Astrocyte of the spinal cord (primary cell): ENCODE measurements at places on chromosomes 3 and 15.
A peak's percentile ranks its signal among the peaks of the same experiment; 100 is the strongest.

GRCh38 chr15:76994971-76995945 is at the start of gene PSTPIP1:
PSTPIP1 (plus strand) TSS chr15:76995126; CDS start chr15:76995574, 448 bp downstream.
- DNase-seq: no peak

DNA sequence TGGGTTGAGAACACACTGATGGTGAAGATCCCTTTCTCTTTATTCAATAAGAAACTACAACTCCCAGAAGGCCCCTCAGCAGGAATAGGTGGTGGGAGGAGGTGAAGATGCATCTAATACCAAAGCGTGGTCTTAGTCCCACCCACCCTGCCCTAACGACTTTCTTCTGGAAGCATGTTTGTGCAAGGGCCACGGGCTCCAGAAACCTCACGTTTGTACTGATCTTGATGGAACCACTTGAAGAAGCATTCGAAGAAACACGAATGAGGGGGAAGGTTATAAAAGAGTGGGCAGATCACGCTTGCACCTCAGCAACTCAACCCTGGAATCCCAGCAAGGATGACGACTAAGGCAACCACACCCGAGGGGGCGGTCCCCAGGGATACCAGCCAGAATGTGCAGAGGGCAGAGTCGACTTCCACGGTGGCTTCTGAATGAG is 10.6 kb upstream of the SLC25A36 start:
- DNase-seq: no peak

GRCh38 chr3:128323206-128324081 is 143.2 kb downstream of the DNAJB8 start:
- no peak for DNase-seq

DNA sequence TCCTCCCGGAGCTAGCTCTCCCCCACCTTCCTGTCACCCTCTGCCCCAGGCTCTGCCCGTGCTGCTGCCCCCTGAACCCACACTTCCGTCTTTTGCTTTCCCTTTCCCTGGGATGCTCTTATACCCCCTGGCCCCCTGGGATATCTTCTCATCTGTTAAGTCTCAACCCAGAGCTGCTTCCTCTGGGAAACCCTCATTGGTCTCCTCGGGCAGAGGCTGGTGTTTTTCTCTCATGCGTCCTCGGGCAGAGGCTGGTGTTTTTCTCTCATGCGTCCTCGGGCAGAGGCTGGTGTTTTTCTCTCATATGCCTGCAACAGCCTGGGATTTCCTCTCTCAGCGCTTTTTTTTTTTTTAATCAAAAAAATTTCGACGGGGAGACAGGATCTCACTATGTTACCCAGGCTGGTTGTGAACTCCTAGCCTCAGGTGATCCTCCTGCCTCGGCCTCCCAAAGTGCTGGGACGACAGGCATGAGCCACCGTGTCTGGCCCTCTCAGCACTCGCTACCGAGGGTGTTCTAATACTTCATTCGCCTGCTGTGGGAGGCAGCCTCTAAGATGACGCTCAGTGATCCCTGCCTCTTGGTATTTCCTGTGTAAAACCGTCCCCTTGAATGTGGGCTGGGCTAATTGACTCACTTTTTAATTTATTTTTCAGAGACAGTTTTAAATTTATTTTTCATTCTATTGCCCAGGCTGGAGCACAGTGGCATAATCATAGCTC is 62.7 kb upstream of the TFRC start:
- peak; percentile 65 for DNase-seq

DNA sequence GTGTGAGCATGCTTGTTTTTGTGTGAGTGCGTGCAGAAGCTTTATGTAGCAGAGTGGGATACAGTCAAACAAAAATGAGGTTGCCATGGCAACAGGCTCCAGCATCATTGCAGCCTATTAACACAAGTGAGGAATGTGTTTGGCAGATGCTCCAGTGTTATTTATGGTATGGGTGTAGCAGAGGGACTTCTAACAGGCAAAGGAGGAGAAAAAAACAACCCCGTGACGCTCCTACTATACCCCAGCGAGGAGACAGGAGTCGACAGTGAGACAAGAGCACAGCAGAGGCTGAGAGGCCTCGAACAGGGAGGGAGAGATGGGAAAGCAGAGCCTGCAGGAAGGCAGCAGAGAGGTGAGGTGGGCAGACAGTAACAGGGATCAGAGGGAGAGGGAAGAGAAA is 4.9 kb downstream of the ADCY5 start:
- DNase-seq: no peak

DNA sequence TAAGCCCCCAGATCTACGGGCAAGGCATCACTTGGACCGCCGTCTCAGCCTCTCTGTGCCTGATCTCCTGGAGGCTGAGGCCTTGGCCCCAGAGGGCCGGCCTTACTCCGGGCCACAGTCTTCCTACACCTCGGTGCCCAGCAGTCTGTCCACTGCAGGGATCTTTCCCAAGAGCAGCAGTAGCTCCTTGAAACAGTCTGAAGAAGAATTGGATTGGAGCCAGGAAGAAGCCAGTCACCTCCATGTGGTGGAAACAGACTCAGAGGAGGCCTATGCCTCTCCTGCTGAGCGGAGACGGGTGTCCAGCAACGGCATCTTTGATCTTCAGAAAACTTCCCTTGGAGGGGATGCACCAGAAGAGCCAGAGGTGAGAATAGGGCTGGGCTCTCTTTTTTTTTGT is 67.0 kb downstream of the MCTP2 start:
- DNase-seq: peak; percentile 44
